Esophagus squamous epithelium (tissue), 5 donors: ENCODE measurements at places on chromosomes 12 and 14.

DNA sequence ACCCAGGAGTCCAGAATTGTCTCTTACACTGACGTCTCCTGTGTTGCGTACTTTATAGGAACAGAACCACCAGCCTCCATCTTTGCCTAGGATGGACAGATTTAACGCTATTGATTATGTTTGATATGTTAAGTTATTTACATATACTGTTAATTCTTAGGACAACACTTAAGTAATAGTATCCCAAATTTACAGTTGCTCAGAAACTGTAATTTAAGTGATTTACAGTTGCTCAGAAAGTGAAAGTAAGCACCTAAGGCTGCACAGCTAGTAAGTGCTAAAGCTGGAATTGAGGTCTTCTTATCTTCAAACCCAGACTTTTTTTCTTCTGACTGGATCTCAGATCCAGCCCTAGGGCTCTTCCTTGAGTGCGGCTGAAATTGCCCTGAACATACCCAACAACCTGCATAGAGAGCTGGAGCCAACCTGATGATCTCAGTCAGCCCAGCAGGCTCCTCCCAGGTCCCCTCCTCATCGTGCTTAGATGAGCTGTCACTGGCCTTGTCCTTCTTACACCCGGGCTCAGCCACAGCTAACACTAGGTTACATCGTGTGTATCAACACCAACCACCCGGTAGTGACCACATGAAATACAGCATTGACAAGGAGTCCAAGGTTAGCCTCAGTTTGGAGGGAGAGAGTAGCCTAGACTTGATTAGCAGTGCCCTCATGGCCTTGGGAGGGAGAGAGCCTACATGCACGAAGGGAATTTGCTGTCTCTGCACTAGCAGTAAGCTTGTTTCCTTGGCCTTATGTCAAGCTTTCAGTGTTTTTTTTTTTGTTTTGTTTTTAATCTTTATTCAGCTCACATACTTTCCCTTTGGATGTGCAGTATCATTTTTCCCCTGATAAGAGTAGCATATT lies 111.1 kb upstream of the ARHGAP5 start:
- no peak for DNase-seq

- no peak for DNase-seq
Observed at GRCh38 chr14:94612174-94612573, at the start of gene SERPINA3. Gene SERPINA3, plus strand, starts transcription at chr14:94612391. Its CDS starts 2,051 bp downstream, at chr14:94614442.

GRCh38 chr12:6161124-6161882 lies 36.8 kb upstream of the VWF start:
- no peak for DNase-seq

GRCh38 chr12:123150275-123150743 lies 581 bp downstream of the PITPNM2 start:
- DNase-seq, result no peak

DNA sequence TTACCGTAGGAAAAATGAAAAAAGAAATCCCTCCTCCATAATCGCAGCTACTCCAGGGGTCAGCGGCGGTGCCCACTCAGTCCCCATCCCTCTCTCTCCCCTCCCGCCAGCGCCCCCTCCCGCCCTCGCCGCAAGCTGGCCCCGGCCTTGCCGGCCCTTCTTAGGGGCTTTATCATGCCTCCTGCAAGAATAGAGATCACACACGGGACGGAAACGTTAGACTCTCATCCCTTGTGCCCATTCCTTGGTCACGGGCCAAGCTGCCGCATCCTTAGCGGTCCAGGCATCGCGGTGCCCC lies 692 bp upstream of the COX14 start:
- no peak for DNase-seq

DNA sequence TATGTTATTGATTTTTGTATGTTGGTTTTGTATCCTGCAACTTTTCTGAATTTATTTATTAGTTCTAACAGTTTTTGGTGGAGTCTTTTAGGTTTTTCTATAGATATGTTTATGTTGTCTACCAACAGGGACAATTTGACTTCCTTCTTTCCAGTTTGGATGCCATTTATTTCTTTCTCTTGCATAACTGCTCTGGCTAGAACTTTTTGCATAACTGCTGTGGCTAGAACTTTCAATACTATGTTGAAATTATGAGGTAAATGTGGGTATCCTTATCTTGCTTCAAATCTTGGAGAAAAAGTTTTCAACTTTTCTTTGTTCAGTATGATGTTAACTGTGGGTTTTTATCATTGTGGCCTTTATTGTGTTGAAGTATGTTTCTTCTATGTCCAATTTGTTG lies 39.9 kb upstream of the PLBD1 start:
- DNase-seq, result no peak

- DNase-seq, result no peak
Observed at GRCh38 chr14:34699873-34700621, 14.3 kb downstream of the CFL2 start.

- no peak for DNase-seq
Observed at GRCh38 chr12:132514838-132515237, 24.9 kb downstream of the FBRSL1 start.

- DNase-seq, result no peak
Observed at GRCh38 chr12:6241495-6241894, 41.3 kb downstream of the CD9 start.

DNA sequence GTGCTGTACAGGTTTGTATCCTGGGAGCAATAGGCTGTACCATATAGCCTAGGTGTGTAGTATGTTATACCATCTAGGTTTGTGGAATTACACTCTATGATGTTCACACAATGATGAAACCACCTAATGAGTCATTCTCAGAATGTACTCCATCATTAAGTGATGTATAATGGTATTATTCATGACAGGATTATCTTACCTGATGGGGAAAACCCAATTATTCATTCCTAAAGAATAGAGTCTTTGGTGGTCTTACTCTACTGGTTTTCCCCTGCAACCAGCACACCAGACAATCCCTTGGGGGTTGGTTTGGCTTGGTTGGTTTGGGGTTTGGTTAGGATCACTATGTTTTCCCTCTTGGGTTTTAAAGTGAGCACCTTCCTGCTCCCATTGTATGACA lies 12.6 kb upstream of the OR10P1 start:
- no peak for DNase-seq

GRCh38 chr12:14279845-14280244 lies 85.6 kb upstream of the ATF7IP start:
- DNase-seq, result no peak

DNA sequence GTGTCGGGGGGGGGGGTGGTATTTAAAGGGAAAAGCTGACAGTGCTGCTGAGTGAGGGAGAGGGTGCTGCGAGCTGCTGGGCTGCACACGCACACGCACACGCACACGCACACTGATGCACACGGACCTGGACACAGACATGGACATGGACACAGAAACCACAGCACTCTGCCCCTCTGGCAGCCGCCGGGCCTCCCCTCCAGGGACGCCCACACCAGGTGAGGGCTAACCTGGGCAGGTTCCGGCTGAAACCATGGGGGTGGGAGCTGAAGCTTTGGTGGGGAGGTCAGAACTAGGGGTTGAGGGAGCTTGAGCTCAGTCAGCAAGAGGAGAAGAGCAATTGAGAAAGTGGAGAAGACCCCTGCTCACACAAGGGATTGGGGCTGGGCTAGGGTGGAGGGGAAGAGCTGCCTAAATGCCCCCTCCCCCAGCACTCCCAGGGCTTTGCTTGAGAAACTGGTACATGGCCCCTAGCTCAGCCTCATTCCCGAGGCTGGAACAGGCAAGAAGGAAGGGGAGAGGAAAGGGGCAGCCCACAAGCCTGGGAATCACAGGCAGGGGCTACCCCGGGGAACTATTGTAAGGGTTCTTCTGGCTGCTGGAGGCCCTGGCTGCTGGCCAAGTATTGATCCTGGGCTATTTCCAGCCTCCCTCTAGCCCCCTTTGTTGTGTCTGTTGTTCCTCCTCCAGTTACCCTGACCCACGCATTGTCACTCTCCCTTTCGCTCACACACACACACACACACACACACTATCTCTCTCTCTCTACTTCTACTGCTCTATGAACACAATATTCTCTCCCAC lies at the start of gene REM2:
TSS of gene REM2 (plus strand) at position 50 of the 804 bp plus-strand sequence. CDS start at position 116, 66 bp downstream.
- DNase-seq, result no peak
